Activated CD4-positive, alpha-beta T cell treated with anti-CD3 and anti-CD28 coated beads for 4 hours (primary cell): ENCODE measurements at places on chromosomes 1 and 21.
A peak's percentile ranks its signal among the peaks of the same experiment; 100 is the strongest.

DNA sequence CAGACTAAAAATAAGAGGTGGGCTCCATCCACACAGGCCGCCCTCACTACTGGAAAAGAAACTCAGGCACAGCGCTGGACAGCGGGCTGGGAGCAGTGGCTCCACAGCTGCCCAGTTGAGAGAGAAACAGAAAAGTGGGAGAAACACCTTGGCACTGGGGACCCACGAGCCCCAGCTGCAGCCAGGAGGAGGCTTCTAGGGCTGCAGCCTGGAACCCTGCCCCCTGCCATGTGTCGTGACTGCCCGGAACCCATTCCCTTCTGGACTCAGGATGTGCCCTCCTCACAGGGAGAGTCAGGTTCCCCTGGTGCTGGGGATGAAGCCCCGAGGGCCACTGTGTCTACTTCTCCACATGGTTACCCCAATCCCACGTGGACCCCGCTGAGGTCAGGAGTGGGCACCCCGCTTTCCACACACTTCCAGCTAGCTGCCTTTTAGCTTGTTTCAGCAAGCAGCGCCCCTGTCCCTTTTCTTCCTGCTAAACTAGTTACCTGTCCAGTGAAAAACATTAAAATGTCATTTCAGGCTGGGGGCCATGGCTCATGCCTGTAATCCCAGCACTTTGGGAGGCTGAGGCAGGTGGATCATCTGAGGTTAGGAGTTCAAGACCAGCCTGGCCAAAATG lies 35.9 kb downstream of the PARP1 start:
- DNase-seq: no peak

- DNase-seq: no peak
Observed at GRCh38 chr1:66217021-66217420, 316.9 kb upstream of the SGIP1 start.

DNA sequence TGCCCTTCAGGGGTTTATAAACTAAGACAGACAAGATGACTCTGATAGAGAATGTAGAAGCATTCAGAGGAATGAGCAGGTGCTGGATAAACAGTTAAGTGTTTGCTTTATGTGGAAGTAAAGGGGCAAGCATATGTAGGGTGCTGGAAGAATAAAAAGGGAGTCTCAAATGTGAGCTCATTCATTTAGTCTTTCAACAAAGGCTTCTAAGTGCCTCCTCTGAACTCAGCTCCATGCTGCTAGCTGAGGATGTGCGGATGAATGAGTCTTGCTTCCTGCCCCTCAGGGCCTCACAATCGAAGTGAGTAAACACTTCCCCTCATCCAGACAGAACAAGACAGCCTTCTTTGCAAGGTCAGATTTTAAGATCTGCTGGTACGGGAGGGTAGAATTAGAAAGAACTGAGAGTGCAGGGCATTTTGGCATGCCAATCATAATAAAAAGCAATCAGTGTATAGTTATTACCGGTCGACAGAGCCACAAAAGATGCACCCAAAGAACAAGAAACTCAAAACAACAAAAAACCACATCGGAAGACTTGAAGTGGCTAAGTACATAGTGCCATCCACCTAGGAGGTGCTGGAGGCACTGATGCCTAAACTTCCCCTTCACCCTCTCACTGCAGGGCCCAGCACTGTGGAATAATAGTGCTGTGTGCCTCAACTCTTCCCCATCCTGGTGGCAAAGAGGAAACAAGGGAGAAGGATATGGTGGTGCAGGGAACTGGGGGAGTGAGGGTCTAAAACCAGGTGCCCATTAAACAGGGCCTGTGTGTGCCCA lies 69.8 kb downstream of the TNR start:
- no peak for DNase-seq

GRCh38 chr1:2384941-2385481 lies 6.3 kb downstream of the MORN1 start:
- DNase-seq: no peak

DNA sequence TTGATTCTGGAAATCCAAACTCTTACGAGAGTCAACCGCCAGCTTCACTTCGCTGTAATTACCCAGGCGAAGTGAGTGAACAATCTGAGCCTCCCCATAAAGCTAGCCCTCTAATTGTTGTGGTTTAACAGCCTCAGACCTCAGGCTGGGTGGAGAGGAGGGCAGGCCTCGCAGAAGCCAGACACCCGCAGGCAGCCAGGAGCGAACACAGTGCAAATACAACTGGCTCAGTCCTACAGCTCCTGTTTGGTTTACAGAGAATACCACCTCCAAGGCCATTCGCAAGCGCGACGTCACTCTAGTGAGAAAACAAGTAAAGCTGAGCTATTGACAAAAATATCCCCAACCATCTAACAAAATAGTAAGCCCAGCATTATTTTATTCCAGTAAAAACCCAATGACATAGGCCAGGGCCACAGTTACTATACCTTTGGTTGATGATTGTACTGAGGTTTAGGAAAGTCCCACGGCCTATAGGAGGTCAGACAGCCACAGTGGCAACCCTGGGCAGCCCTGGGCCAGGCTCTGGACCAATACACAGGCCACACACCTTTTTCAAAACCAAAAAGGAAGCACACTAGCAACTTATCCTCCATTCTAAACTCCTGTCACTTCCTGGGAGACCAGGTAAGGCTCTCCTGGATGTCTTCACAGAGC lies 163.3 kb downstream of the ETS2 start:
- DNase-seq: no peak

- DNase-seq: no peak
Observed at GRCh38 chr1:232813760-232814159, 8.5 kb downstream of the MAP10 start.

GRCh38 chr1:235067396-235068157 lies 61.1 kb downstream of the TOMM20 start:
- peak; percentile 32 for DNase-seq

DNA sequence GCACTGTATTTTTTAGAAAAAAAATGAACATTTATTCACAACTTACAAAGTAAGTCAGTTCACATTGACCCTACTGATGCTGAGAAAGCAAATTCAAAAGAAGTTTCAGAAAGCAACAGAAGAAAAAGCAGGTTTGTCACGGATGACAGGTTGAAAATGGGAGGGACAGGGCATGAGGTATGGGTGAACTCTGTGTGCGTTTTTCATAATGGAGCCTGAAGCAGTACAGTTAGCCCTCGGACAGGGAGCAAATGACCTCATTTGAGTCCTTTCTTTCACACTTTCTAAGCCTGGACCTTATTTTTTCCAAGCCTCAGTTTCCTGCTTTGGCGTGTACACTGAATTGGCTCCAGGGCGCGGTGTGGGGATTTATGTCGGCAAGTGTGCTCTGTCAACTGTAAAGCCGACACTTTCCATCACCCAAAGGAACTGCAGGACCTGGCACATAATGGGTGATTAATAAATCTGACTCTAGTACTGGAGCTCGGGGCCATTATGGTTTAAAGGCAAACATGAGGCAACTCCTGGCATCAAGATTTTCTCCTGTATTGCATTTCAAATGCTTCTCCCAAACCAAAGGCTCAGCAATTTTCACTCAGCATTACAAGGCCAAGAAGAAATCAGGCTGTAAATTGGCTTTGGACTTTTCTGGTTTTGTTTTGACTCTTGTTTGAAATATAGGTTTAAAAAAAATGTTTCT lies 345.5 kb upstream of the DUSP10 start:
- DNase-seq: no peak

GRCh38 chr21:43597540-43598250 lies 61.6 kb downstream of the HSF2BP start:
- DNase-seq: no peak

GRCh38 chr1:155082301-155083051 lies 3.8 kb downstream of the EFNA3 start:
- no peak for DNase-seq

DNA sequence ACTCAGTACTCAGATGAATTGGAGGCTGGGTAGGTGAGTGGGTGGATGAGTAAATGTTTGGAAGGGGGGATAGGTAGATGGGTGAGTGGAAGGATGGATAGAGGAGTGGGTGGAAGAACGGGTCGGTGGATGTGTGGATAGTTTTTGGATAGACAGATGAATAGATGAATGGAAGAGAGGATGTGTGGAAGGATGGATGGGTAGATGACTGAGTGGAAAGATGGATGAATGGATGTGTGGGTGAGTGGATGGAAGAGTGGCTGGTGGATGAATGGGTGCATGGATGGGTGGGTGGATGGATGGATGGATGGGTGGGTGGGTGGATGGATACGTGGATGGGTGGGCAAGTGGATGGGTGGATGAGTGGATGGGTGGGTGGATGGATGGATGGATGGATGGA lies 3.7 kb downstream of the SLC45A1 start:
- DNase-seq: no peak

DNA sequence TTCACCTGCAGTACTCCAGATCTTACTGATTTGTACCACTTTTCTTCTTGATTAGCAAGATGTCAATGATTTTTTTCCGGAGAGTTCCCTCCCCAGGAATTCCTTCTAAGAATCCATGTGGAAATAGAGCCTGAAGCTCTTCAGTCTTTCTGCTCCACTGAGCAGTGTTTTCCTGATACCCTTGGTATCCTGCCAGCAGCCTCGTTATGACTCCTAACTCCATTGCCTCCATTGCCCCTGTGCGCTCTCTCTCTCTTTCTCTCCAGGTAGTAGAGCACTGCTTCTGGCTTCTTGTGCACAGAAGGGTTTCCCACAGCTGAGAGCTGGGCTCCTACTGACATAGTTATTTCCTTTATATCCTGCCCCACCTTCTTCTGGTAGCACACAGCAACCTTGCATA lies 12.2 kb downstream of the UBE2U start:
- DNase-seq: no peak

GRCh38 chr1:191176131-191176530 lies 698.5 kb upstream of the BRINP3 start:
- DNase-seq: no peak

- DNase-seq: no peak
Observed at GRCh38 chr1:179917601-179918429, 35.7 kb downstream of the TOR1AIP1 start.

DNA sequence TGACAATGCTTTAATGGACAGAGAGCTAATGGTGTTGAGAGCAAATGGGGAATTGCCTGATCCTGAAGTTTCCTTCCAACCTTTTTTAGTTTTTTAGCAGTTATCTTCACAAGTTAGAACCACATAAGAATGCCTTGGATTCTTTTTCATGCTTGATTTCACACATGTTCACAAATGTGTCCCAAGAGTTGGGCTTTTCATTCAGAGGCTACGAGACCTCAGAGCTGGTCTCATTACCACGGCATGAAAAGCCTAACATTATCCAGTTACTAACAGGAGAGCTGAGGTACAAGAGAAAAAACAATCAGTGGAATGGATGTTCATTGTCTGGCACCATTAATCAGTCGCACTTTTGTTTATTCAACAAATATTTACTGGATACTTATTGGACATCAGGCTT lies 340.6 kb downstream of the ZNF326 start:
- DNase-seq: no peak

DNA sequence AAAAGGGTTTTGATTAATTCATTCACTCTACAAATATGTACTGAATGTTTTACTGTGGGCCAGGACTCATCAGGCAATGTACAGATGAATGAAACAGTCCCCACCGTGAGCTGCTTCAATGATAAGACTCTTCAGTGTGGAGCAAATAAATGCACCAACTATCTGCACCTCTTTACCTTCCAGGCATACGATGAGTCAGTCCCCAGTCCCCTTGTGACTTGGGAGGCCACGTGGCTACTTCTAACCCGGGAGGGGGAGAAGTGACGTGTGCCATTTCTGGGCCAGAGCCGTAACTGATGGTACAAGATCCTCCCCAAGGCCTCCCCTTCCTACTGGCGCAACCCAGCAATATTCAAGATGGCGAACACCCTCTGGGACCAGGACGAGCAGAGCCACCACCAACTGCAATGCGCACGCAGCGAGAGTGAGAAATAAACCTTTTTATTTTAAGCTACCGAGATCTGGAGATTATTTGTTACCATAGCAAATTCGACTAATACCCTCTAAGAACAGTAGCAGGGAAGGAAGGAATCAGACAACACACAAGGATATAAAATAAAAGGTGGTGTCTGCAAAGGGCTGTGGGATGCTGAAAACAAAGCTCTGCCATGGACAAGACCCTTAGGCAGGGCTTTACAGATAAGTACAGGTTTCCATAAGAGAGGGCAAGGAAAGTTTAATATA lies 74.5 kb downstream of the NPHP4 start:
- no peak for DNase-seq

GRCh38 chr1:118023199-118023598 lies 93.7 kb downstream of the WDR3 start:
- DNase-seq: no peak

DNA sequence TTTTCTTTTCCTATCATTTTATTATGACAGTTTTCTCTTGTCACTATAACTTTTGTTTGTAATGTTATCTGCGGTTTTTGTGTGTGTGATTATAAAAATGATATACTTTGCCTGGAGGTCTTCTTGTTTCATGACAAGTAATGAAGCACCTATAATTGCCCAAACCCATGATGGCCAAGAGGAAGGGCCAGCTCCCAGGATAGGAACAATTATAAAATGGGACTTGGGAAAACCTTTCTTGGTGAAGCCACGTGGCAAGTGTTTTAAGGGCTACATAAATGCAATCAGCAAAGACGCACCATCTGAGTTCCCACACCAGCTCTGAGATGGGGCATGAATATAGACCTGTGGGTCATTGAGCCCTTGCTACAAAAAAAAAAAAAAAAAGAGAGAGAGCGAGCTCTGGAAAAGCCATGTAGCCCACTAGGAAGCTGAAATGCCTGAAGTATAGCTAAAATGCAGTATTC lies 462.6 kb upstream of the RUNX1 start:
- DNase-seq: no peak

- DNase-seq: no peak
Observed at GRCh38 chr1:30920827-30921226, 12.3 kb upstream of the SDC3 start.

DNA sequence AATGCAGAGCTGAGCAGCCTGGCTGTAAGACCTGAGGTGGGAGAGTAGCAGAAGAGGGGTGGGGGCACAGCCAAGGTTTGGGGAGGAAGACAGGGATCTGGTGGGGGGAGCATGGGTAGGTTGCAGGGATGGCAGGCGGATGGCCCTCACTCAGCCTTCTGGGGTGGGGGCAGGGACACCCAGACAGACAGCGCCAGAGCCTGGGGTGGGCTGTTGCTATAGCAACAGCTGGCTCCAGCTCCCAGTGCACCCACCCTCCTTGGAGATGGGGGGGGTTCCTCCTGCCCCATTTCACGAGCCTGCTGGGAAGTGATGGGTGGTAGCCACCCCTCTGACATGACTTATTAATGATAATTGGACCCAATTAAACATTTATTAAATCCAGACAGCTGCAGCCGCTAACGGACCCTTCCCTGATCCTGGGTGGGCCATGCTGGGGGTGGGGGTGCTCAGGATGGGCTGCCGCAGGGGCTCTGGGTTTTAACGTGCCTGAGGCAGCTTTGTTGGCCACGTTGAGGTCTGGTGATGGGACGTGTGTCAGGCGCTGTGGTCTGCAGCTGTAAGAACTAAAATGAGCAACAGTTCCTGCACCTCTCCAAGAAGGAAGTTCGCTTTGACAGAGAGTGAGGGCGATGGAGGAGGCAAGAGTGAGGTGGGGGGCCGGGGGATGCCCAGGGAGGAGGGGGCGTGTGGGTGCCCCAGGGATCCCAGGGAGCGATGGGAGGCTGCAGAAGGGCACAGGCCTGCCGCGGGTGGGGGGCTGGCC lies 19.4 kb downstream of the AGRN start:
- no peak for DNase-seq

- DNase-seq: no peak
Observed at GRCh38 chr1:165442053-165442452, 2.9 kb downstream of the RXRG start.
